Right ventricle myocardium superior (tissue), 1 donor: ENCODE measurements at places on chromosomes 1 and 21. TPM values are rescaled to one million over a fixed set of nuclear protein-coding genes. Genes with fewer than 3 reads are reported as not detected.

DNA sequence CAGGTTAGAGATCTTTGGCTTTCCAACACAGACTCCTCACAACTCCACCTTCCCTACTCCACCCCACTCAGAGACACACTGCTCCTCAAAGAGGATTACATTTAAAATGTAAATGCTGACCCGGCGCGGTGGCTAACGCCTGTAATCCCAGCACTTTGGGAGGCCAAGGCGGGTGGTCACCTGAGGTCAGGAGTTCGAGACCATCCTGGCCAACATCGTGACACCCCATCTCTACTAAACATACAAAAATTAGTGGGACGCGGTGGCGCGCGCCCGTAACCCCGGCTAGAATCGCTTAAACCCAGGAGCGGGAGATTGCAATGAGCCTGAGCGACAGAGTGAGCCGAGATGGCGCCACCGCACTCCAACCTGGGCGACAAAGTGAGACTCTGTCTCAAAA lies 1.8 kb upstream of the ANP32E start:
- no peak for DNase-seq

DNA sequence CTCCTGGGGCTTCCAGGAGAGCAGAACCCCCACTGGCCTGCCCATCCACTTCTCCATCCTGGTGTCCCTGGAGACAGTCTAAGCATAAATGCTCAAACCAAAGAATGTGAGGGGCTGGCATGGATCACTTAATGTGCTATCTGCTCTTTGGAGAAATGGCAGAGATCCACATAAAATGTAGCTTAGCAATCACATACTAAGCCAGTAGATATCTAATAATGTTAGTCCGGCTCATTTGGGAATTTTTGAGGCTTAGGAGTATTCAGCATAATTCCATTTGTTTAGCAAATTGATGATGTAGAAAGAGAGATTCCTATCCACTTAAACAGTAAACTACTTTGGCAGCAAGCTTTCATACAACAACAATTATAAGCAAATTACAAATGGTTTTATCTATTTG lies 90.7 kb downstream of the TENT5C start:
- DNase-seq = no peak

DNA sequence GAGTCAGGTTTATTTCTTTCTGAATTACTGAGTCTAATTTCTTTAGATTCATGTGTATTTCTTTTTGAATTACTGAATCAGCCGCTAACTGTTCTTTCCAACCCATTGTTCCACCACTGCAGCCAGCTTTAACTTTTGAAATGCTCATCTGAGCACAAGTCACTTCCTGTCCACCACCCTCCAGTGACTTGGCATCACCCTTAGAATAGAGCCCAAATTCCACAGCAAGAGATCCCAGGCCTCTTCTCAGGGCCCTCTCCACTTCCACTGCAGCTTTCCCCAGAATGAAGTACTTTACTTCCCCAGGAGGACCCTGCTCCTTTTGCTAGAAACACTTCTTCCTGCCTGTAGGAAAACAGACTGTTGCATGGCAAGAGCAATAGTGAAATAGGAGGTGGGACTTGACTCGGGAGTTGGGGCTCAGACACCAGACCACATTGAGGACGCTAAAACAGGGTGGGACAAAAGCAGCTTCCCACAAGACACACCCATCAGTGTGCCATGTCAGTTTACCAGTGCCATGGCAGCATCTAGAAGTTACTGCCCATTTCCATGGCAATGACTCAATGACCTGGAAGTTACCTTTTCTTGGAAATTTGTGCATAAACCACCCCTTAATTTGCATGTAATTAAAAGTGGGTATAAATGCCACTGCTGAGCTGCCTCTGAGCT lies 56.5 kb upstream of the ADAR start:
- DNase-seq = no peak

DNA sequence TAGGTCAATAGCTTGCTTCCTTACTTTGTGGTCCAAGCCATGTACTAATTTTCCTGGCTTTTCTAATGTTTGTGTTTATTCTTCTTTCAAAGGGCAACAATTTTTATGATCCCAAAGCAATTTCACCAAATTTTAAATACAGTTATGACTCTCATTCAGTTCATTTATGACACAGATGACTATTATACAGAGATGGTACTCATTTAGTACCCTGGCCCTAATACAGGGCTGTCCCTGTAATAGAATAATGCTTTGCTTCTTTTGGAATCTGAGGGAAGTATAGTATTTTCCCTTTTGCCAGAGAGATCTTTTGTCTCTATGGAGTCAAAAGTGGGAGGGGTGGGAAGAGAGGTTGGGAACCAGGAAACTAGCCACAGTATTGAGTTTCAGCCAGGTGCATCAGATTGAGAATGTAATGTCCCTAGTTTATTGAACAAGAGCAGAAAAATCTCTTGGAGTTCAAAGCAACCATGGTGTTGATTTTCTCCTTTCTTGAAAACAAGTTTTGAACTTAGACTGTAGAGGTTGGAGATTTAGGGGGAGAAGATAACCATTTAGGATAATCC lies 20.4 kb downstream of the DENND2D start:
- DNase-seq = no peak

- no peak for DNase-seq
Observed at GRCh38 chr1:36807262-36807661, 227.1 kb downstream of the GRIK3 start.

DNA sequence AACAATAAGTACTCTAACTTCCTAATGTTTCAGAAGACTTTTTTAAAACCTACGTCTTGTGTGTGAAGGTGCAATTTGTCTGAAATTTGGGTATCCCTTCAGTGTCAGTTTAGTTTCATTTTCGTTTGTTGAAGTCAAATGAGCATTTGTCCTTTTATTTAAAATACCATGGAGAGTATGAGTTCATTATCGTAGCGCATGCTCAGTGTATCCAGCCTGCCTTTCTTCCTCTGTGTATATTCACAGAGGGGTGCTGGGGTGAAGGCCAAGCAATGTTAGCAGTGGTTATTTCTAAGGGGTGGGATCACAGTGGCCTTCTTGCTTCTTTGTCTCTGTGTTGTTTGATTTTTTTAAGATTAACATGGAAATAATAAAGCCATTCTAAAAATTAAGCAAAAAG lies 43.2 kb downstream of the CNN3 start:
- no peak for DNase-seq

DNA sequence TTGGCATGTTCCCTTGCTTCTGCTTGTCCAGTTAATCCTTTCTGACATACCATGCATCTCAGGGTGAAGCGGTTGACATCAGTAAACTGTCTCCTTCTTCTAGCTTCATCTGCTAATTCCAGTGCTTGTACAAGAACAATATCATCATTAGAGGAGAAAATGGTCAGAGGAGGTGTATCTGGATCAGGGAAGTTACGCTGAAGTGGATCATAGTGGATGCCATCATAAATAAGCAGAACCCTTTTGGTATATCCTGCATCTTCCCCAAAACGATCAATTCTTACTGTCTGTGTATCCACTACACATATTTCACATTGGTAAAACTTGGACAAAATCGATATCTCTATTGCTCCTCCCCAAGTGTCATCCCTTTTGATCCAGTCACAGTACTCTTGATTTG lies 2.0 kb downstream of the YOD1 start:
- DNase-seq = no peak

DNA sequence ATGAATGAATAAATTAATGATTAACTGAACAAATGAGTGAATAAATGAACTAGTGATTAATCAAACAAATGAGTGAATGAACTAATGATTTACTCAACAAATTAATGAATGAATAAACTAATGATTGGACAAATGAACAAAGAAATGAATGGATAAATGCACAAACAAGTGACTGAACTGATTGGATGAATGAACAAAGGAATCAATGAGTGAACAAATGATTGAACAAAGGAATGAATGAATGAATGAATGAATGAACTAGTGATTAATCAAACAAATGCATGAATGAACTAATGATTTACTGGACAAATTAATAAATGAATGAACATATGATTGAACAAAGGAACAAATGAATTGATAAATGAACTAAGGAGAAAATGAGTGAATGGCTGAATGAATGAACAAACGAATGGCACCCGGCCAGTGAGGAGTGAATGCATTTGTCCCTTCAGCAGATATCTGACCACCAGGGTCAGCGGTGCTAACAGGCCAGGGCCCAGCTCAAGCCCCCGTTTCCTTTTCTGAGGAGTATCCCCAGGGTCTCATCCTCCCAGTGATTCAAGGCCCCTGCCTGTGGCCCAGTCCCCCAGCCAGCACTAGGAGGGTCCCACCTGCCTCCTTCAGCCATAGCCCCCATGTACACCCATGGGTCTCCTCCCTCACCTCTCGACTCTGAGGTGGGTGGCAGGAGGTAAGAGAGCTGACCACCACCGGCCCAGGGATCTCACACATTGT lies 49.9 kb downstream of the WNT9A start:
- DNase-seq = peak; percentile 19

DNA sequence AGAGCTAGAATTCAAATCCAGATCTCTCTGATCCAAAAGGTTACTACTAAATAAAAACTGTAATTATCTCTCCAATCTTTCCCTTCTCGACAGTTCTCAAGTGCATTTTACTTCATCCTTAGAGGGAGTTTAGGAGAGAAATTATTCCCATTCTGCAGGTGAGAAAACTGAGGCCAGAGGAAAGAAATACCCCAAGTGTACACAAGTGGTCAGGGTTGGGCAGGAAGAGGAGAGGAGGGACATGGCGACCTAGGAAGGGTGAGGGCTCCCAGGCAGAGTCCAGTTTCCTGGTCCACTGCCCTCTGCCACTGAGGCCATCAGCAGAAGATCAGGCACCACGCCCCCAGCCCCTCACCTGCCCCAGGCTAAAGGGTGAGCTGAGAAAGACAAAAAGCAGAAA lies 127.1 kb upstream of the RUNX3 start:
- no peak for DNase-seq

DNA sequence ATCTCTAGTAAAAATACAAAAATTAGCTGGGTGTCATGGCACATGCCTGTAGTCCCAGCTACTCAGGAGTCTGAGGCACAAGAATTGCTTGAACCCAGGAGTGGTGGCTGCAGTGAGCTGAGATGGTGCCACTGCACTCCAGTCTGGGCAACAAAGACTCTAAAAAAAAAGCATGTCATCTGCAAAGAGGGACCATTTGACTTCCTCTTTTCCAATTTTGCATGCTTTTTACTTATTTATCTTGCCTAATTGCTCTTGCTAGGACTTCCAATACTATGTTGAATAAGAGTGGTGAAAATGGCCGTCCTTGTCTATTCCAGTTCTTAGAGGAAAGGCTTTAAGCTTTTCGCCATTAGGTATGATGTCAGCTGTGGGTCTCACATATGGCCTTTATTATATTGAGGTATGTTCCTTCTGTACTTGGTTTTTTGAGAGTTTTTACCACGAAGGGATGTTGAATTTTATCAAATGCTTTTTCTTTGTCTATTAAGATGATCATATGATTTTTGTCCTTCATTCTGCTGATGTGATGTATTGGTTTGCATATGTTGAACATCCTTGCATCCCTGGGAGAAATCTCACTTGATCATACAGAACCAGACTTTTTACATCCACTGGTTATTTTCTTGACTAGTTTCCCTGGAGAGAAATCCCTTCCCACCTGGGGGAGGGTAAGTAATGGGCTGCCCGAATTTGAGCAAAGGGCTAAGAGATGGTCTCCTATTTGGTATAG lies 17.0 kb upstream of the RAP1GAP start:
- no peak for DNase-seq

DNA sequence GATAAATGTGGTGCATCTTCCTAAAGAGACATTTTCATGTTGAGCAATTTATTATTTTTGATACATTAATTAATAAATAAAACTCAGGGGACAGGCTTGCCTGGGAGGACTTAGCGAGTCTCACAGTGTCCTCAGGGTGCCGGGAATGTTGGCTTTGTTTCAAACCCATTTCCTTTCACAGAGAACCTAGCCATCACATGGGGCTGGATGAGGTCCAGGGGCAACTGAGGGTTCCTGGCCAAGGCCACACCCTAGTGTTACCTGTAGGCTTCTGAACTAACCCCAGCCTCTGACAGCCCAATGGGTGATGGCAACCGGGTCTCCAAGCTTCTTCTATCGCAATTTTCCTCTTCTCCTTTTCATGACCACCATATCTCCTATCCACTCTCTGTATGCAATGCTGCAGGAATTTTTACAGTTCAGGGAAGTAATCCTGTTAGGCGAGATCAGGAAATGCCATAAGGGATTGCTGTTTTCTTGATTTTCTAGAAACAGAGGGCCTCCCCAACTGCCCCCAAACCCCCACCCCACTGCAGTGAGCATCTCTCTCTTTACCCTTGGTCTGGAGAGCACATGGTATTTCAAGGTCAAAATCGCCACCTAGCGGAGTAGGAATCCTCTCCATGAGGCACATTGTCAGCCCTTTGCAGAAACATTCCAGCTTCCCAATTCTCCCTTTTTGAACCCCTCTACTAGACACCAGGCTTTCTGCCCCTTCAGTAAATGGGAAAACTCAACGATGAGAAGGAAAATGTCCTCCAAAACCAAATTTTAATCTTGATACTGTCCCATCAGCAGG lies 22.1 kb upstream of the SMYD3 start:
- DNase-seq = no peak

DNA sequence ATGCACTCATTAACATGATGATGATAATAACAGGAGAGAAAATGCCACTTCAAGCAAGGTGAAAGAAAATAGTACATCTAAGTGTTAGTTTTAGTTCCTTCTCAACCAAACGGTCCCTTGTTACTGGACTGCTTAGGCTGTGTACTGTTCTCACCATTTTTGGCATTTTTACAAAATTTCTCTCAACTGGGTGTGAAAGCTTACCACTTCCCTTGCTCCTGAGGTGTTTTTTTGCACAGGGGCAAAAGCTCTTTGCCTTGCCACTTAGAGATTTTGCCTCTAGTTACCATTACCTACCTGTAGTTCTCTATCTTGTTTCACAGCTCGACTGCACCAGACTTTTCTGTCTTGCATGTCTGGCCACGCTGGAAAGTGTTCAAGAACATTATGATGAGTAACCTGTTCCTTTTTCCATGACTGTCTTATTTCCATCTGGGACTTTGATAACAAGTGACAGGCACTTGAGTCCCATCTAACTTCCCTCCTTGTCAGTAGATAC lies 10.7 kb downstream of the NEK7 start:
- DNase-seq = no peak

DNA sequence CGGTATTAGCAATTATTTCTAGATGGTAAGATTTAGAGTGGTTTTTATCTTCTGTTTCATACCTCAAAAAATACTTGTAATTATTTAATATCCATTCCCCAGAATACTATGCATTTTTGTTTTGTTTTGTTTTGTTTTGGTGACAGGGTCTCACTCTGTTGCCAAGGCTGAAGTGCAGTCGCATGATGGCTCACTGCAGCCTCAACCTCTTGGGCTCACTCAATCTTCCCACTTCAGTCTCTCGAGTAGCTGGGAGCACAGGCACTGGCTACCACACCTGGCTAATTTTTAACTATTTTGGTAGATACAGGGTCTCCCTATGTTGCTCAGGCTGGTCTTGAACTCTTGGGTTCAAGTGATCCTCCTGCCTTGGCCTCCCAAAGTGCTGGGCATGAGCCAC lies 252.7 kb downstream of the AKT3 start:
- no peak for DNase-seq

GRCh38 chr1:18814425-18814824 lies 45.0 kb downstream of the TAS1R2 start:
- DNase-seq = no peak

The KRTAP25-1 gene
- not detected for total RNA-seq

The LENEP gene
- not detected for total RNA-seq

The GBP6 gene
- total RNA-seq = 0.13 TPM

The LCE1F gene
- total RNA-seq = not detected

The RNF186 gene
- total RNA-seq = not detected

The PLA2G5 gene
- 56.7 TPM for total RNA-seq

The KPRP gene
- total RNA-seq = not detected

The TMPRSS15 gene
- not detected for total RNA-seq

The CD84 gene
- 2.5 TPM for total RNA-seq
